ENCODE measurements at places on chromosomes 1 and 21. TPM values are rescaled to one million over a fixed set of nuclear protein-coding genes. Genes with fewer than 3 reads are reported as not detected.

DNA sequence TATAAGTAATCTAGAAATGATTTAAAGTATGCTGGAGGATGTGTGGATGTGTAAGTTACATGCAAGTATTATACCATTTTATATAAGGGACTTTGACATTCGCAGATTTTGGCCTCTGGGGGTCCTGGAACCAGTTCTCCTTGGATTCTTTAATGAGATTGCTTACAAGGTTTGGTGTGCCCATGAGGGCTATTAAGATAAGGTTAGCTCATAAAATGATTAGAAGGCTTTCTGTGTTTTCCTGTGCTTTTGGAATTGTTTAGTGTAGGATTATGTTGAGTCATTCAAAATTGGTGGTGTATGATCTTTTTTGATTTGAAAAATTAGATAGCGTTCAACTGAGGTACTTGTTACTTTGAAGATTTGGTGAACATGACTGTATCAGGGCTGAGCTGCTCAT is 5.6 kb downstream of the USP25 start:
- H3K27me3 ChIP-seq, result no peaks in the 10 kb centered on the region
- DNase-seq, result no peak
- no peaks in the 10 kb centered on the region for H3K36me3 ChIP-seq
- no peak overlapping the region for H3K4me3 ChIP-seq
- H3K27ac ChIP-seq, result no peak overlapping the region

DNA sequence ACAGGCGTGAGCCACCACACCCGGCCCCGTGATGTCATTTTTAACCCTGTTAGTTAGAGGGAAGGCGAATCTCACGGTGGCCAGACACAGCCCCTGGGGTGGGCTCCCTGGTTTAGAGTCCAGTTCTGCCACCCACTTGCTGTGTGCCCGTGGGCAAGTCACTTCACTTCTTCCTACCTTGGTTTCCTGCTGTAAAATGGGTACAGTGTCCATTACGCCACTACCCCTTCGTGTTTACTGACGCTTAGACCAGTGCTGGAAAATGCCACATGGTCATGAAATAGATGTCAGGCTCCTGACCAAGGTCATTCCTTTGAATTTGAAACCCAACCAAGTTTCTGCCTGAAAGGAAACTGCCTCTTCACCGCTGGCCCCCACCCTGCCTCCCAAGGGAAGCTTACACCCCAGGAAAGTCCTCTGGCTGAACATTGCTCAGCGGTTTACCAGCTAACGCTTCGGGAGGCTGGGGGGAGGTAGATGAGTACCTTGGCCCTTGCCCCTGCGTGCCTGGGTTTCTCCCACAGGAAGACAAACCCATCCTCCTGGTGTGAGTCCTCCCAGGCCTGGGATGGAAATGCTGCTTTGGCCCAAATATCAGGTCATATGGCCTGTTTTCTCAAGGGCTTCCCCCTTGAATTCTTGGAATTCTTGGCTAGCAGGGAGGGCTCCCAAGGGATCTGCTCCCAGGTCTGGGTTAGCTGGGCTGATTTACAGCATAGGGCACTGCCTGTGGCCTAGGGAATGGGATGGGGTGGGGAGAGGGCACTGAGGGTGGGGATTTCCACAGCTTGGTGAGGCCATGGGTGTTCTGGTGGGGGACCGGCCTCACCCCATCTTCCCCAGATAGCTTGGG is 7.6 kb upstream of the AADACL4 start:
- no peaks in the 10 kb centered on the region for H3K4me1 ChIP-seq
- H3K27me3 ChIP-seq, result no peaks in the 10 kb centered on the region
- H3K27ac ChIP-seq, result no peak overlapping the region
- no peak for DNase-seq
- H3K36me3 ChIP-seq, result no peaks in the 10 kb centered on the region
- no peak overlapping the region for H3K4me3 ChIP-seq

GRCh38 chr1:56322211-56322610 is 257.2 kb downstream of the PLPP3 start:
- H3K4me3 ChIP-seq, result no peak overlapping the region
- H3K27me3 ChIP-seq, result no peaks in the 10 kb centered on the region
- DNase-seq, result no peak
- no peaks in the 10 kb centered on the region for H3K36me3 ChIP-seq

Gene GSTM5
- total RNA-seq, result not detected

GRCh38 chr1:152190589-152190988 is 31.6 kb upstream of the RPTN start:
- H3K27ac ChIP-seq, result no peak overlapping the region
- H3K27me3 ChIP-seq, result peaks cover 6% of the 10 kb centered on the region
- no peaks in the 10 kb centered on the region for H3K36me3 ChIP-seq
- H3K4me1 ChIP-seq, result peaks cover 8% of the 10 kb centered on the region

DNA sequence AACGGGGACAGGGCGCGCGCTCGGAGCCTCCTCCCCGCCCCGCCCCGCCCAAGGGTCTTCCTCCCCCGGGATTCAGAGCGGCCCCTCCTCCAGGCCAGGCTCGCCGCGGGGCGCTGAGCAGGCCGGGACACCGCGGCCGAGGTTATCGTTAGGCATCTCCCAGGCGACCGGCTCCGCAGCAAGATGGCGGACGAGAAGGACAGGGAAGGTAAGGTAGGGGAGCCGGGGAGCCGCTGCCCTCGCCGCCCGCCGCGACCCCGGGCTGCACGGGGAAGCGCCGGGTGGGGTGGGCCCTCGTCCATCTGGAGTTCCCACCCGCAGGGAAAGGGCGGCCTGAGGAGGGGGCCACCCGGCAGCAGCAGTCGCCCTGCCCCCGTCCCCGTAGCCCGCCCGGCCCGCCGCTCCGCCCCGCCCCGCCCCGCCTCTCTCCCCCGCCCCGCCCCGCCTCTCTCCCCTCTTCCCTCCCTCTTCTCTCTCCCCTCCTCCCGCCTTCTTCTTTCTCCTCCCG is 105.9 kb upstream of the HNRNPU start:
- peaks cover 28% of the 10 kb centered on the region for H3K4me1 ChIP-seq
- no peak for DNase-seq
- peak overlapping the region; percentile 99 for H3K27ac ChIP-seq
- H3K4me3 ChIP-seq, result peak overlapping the region; percentile 73

GRCh38 chr21:42694751-42695696 is 41.6 kb downstream of the PDE9A start:
- no peak overlapping the region for H3K27ac ChIP-seq
- no peaks in the 10 kb centered on the region for H3K27me3 ChIP-seq
- no peak overlapping the region for H3K4me3 ChIP-seq
- DNase-seq, result no peak
- no peaks in the 10 kb centered on the region for H3K4me1 ChIP-seq

DNA sequence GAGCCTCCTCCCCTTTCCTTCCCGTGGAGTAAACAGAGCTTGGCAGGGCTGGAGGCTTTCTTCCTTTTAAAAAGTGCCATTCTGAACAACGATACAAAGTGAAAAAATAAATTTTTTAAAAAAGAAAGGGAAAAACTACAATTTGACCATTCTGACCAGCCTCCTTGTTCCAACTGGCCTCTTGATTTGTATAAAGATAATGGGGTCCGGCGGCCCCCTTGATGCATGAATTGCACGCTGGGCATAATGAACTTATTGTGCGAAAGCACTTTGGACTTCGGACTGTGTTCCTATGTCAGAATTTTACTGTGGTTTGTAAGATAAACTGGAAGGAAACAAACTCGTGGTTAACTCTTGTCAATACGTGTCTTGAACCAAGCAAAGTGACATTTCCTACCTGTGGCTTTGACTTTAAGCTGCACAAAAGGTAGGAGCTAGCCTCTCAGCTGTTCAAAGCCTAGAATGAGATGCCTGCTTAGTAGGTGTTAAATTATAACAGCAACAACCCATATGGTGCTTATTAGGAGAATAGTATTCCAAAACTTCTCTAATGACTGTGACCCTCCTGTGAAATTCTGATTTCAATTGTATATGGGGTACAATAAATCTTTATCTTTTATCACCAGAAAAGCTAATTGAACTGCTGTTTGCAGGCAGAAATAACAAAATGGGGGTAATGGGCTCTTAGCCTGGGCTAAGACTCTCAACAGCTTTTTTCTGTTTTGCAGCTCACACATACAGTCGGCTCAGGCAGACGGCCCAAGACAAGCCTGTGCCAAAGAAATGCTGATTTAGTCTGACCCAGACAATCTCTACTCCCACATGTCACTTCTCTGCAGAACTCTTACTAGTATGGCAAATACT is 9.3 kb downstream of the IRF2BP2 start:
- H3K27me3 ChIP-seq, result no peaks in the 10 kb centered on the region
- no peaks in the 10 kb centered on the region for H3K36me3 ChIP-seq
- H3K4me1 ChIP-seq, result peaks cover 52% of the 10 kb centered on the region

Gene CD1C
- total RNA-seq, result not detected

Gene OLFML2B
- 1.6 TPM for total RNA-seq

GRCh38 chr1:237383791-237384190 is 341.8 kb downstream of the RYR2 start:
- no peak overlapping the region for H3K27ac ChIP-seq
- H3K4me1 ChIP-seq, result no peaks in the 10 kb centered on the region
- H3K27me3 ChIP-seq, result no peaks in the 10 kb centered on the region
- no peaks in the 10 kb centered on the region for H3K36me3 ChIP-seq

DNA sequence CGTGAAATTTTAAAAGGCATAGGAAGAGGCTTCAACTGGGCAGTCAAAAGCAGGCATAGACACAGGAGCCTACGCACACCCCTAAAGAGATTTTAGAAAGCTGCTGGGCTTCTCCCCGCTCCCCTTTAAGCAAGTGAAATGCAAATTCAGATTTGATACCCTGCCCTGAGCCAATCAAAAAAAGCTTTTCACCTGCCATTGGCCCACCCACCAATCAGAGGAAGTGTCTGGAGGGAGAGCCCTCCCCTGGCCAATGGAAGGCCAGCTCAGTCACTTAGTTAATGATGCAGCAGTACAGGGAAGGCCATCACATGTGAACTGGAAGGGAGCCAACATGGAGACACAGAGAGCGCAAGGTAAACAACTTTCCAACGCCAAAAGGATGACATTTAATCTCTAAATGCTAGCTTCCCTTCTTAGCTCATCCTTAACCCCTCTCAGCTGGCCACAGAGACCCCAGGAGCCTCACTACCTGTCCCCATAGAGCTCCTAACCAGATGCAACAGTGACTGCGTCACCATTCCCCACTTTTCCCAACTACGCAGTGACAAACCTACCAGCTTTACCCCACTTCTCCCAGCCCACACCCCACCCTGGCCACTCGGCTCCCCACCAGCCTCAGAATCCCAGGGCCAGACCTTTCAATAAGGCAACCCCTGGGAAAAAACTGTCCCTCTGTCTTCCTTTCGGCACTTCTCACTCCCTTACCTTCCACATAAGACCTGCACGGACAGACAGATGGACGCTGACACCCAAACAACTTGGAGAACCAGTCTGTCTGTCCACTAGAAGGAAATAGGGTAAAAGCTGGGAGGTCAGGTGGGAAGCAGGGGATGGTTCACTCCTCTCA is 71.0 kb downstream of the CD46 start:
- no peaks in the 10 kb centered on the region for H3K27me3 ChIP-seq
- peak overlapping the region; percentile 97 for H3K27ac ChIP-seq
- H3K4me3 ChIP-seq, result peak overlapping the region; percentile 76
- peak; percentile 92 for DNase-seq
- H3K4me1 ChIP-seq, result peaks cover 83% of the 10 kb centered on the region

Gene CRYZ
- total RNA-seq, result 22.7 TPM

Gene BTBD8
- 1.4 TPM for total RNA-seq

- no peak overlapping the region for H3K27ac ChIP-seq
- H3K27me3 ChIP-seq, result no peaks in the 10 kb centered on the region
- H3K4me1 ChIP-seq, result no peaks in the 10 kb centered on the region
- no peaks in the 10 kb centered on the region for H3K36me3 ChIP-seq
- DNase-seq, result no peak
- no peak overlapping the region for H3K4me3 ChIP-seq
These were observed 480.6 kb downstream of the SETD4 start for GRCh38 chr21:35579520-35580293.

Gene CYP4B1
- 2.4 TPM for total RNA-seq

Gene ITLN2
- not detected for total RNA-seq

Gene SMPDL3B
- total RNA-seq, result 14.1 TPM

DNA sequence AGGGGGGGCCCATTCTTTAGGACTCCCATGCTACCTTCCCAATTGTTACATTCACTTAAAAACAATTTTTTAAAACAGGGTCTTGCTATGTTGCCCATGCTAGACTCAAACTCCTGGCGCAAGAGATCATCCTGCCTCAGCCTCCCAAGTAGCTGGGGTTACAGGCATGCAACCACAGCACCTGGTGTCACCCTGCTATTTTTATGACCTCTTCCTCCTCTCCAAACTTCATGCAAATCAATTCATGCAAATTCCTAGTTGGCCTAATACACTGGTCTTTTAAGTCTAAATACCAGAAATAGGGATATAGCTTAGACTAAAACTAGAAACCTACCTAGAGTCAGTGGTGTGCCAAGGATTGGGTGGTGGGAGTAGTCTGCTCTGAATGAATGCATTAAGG is 30.1 kb downstream of the CDKN2C start:
- H3K4me3 ChIP-seq, result no peak overlapping the region
- H3K36me3 ChIP-seq, result no peaks in the 10 kb centered on the region
- DNase-seq, result no peak
- no peaks in the 10 kb centered on the region for H3K4me1 ChIP-seq
- no peaks in the 10 kb centered on the region for H3K27me3 ChIP-seq
- no peak overlapping the region for H3K27ac ChIP-seq

GRCh38 chr1:43235451-43236121 is 34.2 kb upstream of the TMEM125 start:
- H3K36me3 ChIP-seq, result no peaks in the 10 kb centered on the region
- H3K27me3 ChIP-seq, result no peaks in the 10 kb centered on the region
- peak overlapping the region; percentile 27 for H3K27ac ChIP-seq
- no peak overlapping the region for H3K4me3 ChIP-seq
- peak; percentile 68 for DNase-seq

DNA sequence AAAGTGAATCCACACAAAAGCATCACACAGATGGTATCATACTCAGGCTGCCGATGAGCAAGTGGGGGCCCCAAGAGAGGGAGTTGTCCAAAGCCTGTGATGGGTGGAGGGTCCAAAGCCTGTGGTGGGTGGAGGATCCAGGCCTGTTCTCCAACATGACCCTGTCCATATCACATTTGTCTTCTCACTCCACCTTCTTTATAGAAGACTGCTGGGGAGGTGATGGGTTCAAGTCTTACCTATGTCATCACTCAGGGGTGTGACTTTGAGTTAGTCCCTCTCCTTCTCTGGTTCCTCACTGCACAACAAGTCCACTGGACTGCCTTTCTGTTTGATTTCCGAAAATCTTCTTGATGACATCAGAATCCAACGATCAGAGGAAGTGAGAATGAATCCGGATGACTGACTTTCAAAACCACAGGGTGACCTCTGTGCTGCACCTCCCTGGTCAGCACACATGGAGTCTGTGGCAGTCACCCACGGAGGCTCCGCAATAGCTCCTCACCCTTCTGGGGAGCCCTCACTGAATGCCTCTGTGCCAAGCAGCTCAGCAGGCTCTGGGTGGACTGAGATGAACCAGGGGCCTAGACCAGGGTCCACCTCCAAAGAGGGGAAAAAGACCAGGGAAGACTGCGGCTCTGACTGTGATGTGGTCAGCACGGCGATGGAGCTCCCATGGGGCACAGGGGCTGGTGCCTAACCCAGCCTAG is 166.8 kb downstream of the HIVEP3 start:
- peak; percentile 21 for DNase-seq
- no peaks in the 10 kb centered on the region for H3K27me3 ChIP-seq
- H3K27ac ChIP-seq, result no peak overlapping the region
- H3K4me3 ChIP-seq, result no peak overlapping the region
- no peaks in the 10 kb centered on the region for H3K36me3 ChIP-seq
- no peaks in the 10 kb centered on the region for H3K4me1 ChIP-seq

GRCh38 chr1:47992720-47993415 is 4.3 kb downstream of the TRABD2B start:
- H3K27ac ChIP-seq, result peak overlapping the region; percentile 30
- no peaks in the 10 kb centered on the region for H3K36me3 ChIP-seq
- H3K27me3 ChIP-seq, result peaks cover 19% of the 10 kb centered on the region
- H3K4me3 ChIP-seq, result no peak overlapping the region

Gene SPTA1
- total RNA-seq, result not detected

Gene LRRC38
- total RNA-seq, result not detected

Gene KCNN3
- total RNA-seq, result 4.4 TPM

Gene CYP4A22
- not detected for total RNA-seq

Data from transverse colon (tissue), 4 donors.